Activated CD4-positive, alpha-beta T cell treated with anti-CD3 and anti-CD28 coated beads, Interleukin-2, amount 50 U/mL, for 4 hours (primary cell): ENCODE measurements at places on chromosomes 2 and 18.

- no peak for DNase-seq
Measured at GRCh38 chr18:22385718-22386117, 32.0 kb downstream of the CTAGE1 start.

- DNase-seq: no peak
Measured at GRCh38 chr2:232492236-232492848, 4.7 kb upstream of the ECEL1 start.

- no peak for DNase-seq
Measured at GRCh38 chr2:68236876-68237275, 15.5 kb downstream of the PPP3R1 start.

GRCh38 chr2:197944416-197945096 lies 140.2 kb downstream of the PLCL1 start:
- DNase-seq: no peak

DNA sequence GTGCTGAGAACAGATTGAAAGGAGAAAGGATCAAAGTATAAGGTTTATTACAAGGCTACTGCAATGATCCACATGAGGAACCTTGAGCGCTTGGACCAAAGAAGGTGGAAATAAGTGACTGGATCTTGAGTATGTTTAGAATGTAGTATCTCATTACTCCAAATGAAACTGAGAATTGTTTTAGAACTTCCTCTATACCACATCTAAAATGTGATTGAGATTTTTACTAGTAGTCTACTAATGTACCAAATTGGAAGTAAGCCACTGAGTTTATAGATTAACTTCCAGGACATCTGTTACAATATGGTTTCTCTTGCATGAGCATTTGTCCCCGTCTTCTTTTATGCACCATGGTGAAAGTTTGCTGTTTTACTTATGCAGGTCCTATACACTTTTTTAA lies 300.5 kb downstream of the SUCLG1 start:
- DNase-seq: no peak

GRCh38 chr2:181165199-181165868 lies 184.9 kb downstream of the UBE2E3 start:
- DNase-seq: peak; percentile 13
